ENCODE measurements at places on chromosomes 4 and X.
A peak's percentile ranks its signal among the peaks of the same experiment; 100 is the strongest.

GRCh38 chrX:30795981-30796958, 92.8 kb downstream of the TAB3 start:
- DNase-seq: no peak

DNA sequence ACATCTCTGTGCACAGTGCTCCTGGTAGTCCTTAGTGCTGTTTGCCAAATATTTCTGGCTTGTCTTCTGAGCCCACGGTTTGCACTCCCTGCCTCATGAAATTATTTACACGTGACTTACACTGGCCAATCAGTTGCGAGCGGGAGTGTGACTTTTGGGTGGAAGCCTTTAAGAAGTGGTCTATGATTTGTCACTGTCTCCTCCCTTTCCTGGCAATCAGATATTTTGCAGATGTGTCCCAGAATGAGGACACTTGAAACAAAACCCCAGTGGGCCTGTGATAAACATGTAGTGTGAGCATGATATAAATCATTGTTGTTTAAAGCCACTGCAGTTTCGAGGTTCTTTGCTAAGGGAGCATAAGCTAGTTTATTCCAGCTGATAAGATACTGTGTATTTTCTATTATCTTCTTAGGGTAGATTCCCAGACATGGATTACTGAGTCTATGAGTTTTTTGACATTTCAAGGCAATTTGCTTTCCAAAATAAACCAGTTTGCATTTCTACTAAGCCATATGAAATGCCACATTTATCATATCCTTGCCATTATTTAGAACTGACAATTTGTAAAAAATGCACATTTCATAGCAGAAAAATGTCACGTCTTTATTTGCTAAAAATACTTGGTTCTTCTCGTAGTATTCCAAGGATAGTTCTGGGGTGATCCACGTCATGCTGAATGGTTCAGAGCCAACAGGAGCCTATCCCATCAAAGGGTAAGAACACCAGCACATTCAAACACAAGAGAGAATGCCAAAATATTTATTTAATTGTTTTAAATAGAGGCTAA, 12.0 kb downstream of the BST1 start:
- no peak for DNase-seq

GRCh38 chr4:665751-666435, 8.2 kb downstream of the ATP5ME start:
- no peak for DNase-seq

DNA sequence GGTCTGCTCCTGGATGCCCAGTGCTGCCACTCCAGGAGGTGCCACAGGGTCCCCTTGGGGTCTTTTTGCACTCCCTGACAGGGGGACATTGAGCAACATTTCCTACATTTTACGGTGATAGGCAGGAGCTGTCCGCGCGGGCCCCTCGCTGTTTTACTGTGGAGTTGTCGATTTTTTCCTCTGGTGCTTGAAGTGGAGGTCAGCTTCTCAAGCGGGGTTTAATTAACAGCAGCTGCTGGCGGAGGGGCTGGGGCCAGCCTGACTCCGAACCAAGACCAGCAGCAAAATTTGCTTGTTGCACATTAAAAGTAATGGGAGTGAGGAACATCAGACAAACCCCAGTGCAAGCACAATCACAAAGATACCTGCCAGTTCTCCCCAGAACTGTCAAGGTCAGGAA, 13.2 kb upstream of the SH3TC1 start:
- DNase-seq: no peak

- DNase-seq: no peak
Measured at GRCh38 chr4:159111416-159111815, 8.5 kb downstream of the RAPGEF2 start.

DNA sequence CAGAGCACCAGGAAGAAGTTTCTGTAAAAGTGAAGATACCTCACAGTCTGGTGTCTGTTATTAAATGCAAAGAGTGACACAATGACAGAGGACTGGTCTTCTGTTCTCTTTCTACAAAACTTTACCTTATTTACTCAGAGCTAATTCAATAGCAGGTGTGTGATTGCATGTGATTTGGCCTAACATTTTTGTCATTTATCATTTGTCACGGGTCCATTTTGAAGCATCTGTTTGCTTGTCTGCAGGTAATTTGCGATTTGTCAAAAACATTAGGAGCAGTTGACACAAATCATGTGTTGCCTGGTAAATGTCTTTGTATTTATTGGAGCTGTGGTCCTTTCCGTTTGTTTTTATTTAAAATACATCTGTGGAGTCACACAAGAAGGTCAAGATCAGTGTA, 1232.4 kb downstream of the STIM2 start:
- no peak for DNase-seq

DNA sequence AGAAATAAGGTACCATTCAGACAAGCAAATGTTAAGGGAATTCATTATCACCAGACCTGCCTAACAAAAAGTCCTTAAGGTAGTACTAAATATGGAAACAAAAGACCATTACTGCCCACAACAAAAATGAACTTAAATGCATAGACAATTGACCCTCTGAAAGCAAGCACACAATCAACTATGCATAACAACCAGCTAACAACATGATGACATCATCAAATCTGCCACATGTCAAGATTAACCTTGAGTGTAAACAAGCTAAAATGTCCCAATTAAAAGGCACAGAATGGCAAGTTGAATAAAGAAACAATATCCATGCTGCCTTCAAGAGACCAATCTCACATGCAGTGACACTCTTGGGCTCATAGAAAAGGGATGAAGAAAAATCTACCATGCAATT, 160.7 kb upstream of the CPXCR1 start:
- no peak for DNase-seq

GRCh38 chrX:119729408-119730201, 28.8 kb upstream of the SOWAHD start:
- DNase-seq: peak; percentile 73

GRCh38 chrX:139554376-139554775, 23.8 kb downstream of the F9 start:
- no peak for DNase-seq

DNA sequence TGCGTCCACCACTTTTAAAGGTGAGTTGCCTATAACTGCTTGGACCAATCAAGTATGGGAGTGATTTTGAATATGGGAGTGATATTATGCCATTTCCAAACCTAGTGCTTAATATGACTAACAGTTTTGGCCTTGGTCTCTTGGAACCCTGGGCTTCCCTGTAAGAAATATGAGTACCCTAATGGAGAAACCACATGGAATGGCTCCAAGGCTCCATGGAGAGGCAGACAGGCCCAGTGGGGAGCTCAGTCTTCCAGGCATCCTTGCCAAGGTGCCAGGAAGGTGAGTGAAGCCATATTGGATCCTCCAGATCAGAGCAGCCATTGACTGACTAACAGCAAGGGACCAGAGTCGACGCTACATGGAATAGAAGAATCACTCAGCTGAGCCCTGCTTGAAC, 53.2 kb downstream of the MAML3 start:
- DNase-seq: peak; percentile 33

DNA sequence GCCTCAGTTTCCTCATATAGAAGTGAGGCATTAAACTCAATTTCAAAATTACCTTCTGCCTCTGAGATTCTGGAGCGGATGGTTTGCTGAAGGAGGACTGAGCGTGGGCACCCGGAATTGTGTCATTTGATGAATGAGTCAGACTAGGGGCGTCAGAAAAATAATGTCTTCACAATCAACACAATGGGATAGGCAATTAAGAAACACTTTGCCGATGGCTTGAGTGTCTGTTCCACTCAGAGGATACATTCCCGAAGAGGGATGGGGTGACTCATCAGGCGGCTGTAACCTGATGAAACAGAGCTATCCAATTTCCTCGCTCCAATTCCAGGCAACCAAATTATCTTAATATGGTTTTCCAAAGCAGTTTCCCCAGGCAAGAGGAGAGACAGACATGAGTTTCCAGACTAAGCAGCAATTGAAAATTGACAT, 1.2 kb upstream of the CHRNA9 start:
- peak; percentile 98 for DNase-seq

- peak; percentile 47 for DNase-seq
Measured at GRCh38 chrX:152817078-152817764, 13.3 kb downstream of the CETN2 start.

- DNase-seq: no peak
Measured at GRCh38 chrX:53440101-53440500, 5.9 kb upstream of the HSD17B10 start.

GRCh38 chrX:129739578-129739977, 799 bp downstream of the XPNPEP2 start:
- no peak for DNase-seq

DNA sequence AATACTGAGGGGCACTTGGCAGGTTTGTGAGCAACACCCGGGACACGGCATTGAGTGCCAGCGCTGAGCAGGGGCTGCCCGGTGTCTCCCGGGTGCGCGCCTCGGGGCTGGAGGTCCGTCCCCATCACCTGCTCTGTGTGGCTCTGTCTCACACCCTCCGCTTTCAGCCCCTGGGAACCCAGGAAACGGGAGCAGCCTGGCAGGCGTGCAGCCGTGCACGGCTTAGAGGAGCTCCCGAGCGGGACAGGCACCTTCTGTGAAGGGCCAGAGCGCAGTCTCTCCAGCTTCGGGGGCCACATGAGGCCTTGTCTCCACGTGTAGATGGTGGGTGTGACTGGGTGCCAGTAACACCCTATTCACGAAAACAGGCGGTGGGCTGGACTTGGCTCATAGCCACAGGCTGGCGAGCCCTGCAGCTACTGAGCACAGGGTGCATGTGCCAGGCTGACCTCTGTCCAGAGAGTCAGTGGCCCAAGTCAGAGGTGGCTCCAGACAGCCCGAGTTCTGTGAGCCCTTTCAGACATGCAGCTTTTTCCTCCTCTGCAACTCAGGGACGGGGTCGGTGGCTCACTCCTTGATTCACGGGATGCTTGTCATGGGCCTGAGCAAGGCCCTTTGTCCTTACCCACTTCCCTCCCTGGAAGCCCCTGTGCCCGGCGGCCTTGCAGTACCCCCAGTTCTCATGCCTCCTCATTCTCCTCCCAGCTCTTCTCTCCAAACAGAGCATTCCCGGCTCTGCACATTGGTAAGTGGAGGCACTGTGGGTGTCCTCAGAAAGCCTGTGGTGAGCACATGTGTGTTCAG, 23.5 kb downstream of the UVSSA start:
- DNase-seq: no peak

All from MCF 10A (cell line).